Urothelium cell line (cell line): ENCODE measurements at places on chromosomes 13 and 19.

DNA sequence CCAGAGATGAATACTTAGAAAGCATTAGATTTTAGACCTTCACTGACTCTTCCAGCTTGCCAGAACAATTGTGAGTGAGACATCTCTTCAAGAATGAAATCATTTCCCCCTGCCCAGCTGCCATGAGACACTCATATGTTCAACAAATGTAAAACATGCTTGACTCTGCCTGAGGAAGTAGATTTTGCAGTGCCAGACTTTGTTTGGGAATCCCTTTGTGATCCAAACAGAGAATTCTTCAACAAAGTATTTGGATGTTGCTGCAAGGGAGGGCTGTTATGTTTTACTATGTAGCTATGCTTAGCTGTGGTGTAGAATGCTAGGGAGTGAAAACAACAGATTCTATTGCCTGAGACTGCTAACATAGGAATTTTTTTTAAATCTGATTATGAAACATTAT, 416.4 kb downstream of the DCT start:
- DNase-seq: no peak

GRCh38 chr19:351976-352625, 7.5 kb upstream of the MIER2 start:
- no peak for DNase-seq

DNA sequence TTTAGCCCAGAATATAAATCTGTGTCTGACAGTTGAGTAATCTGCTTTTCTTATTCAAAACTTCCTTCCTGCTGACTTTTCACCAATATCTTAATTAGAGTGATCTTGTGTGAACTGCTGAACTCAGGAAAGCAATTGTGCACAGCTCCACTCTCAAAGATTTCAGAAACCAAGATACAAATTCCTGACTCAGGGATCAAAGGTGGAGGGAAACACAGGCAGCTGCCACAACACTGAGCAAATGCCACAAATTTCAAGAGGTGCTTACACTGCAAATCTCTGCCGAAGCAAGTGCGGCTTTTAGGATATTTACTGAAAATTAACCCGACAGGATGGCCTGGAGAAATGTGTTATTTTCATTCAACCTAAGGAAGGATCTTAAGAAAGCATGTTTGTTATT, 111.4 kb downstream of the STOML3 start:
- DNase-seq: no peak

DNA sequence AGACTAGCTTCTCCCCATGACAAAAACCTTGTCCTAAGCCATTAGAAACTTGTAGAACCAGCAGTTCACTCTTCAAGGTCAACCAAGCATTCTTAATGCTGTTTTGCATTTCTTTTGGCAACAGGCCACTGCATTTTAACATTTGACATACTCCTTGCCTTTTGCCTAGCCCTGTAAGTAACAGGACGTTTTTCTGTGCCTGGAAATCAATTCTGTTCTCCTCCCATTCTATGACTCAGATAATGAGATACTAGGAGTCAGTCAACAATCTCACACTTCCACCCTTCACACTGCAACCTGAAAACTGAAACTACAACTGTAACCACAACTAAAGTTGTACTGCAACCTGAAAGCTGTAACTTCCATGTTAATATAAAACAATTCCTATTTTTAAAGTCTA, 268.7 kb downstream of the MZT1 start:
- DNase-seq: no peak

DNA sequence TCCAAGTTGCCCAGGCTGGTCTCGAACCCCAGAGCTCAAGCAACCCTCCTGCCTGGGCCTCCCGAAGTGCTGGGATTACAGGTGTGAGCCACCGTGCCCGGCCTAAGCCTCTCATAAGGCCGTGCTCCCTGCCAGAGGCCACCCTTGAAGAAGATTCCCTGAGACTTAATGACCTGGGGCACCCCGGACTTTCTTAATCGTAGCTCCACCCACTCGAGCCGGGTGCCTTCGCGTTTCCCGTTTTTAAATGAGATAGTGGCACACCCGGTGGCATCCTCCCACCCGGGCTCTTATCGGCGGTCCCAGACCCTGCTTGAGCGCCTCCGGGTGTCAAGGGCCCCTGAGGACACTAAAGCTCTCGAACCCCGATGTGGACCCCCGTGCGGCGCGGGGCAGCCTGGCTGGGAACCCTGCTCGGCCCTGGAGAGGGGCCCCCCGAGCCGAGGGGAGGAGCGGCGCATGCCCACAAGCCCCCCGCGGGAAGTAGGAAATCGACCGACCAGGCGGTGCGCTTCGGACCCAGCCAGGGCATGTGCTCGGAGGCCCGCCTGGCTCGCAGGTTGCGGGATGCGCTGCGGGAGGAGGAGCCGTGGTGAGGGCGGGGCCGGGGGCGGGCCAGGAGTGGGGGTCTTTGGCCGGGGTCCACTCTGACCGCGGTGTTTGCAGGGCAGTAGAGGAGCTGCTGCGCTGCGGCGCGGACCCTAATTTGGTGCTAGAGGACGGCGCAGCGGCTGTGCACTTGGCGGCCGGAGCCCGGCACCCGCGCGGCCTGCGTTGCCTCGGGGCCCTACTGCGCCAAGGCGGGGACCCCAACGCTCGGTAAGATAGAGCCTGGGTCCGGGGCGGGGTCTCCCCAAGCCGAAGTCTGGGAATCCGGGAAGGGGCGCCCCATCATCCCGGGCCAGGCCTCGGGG, at the start of gene ANKLE1:
TSS of gene ANKLE1 (plus strand) at position 511 of the 914 bp plus-strand sequence. CDS start at position 531, 20 bp downstream.
- no peak for DNase-seq

GRCh38 chr19:18160971-18161635, 8.1 kb downstream of the PIK3R2 start:
- DNase-seq: peak; percentile 80

GRCh38 chr13:75418997-75419396, 63.0 kb downstream of the TBC1D4 start:
- DNase-seq: no peak

DNA sequence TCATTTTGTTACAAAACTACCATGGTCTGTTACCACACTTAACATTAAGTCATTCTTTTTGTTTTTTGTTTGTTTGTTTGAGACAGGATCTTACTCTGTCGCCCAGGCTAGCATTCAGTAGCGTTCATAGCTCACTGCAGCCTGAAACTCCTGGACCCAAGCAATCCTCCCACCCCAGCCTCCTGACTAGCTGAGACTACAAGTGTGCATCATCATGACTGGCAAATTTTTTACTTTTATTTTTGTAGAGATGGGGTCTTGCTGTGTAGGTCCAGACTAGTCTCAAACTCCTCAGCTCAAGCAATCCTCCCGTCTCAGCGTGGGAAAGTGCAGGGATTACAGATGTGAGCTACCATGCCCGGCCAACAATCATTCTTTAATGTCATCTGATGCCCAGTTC, 3.3 kb downstream of the ALDH16A1 start:
- no peak for DNase-seq

- peak; percentile 12 for DNase-seq
Measured at GRCh38 chr13:73335210-73335609, 276.4 kb downstream of the KLF5 start.

GRCh38 chr19:46408664-46409039, 4.7 kb downstream of the CCDC8 start:
- no peak for DNase-seq

GRCh38 chr19:39759457-39760184, 19.0 kb upstream of the LEUTX start:
- no peak for DNase-seq

DNA sequence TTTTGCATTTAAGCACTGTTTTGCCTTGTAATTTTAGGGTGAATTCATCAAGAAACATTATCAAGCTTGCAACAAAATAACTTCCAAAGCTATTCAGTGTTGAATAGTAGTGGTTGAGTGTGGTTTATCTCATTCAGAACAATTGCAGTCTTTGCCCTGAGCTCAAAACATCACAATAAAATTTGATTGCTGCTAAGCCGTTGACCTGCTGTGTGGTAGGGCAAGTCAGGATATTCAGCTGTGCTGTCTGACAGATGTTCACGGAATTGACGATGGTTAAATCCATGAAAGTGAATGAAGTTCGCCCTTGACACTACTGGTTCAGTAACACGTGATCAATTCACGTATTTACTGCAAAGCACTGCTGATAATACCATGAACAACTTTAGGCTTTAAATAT, 66.9 kb downstream of the GJA3 start:
- no peak for DNase-seq

DNA sequence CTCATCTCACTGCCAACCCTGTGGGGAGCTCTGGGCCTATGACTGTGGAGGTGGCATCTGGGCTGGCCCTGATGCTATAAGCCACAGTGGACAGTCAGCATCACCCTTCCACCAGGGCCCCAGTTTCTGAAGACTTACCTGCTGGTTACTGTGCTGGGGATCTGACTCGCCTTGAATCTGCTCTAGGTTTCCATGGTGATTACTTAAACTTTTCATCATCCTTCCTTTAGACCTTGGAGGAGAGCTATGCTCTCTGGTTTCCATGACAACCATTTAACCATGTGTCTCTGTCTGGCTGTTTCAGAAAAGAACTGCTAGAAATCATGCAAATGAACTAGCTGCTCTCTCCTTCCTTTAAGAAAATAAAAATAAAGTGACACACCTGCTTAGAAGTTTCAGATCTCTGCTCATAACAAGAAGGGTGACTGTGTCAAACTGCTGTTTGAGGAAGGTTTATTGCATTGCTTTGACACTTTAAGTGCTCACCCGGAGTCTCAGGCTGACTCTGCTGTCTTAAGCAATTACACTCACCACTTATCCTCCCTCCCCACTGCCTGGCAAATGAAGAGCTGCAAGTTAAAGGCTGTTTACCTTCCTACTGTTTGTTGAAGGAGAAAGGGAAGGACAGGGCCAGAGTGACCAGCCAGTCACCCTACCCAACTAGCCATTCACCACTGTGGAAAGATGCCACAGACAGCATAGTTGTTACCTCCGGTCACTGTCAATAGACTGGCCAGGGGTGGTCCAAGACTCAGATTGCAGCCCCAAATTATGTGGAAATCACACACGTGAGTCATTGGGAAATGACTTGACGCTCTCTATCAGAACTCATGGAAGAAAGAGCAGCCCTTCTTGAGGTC, 87.6 kb downstream of the HSPH1 start:
- DNase-seq: no peak

DNA sequence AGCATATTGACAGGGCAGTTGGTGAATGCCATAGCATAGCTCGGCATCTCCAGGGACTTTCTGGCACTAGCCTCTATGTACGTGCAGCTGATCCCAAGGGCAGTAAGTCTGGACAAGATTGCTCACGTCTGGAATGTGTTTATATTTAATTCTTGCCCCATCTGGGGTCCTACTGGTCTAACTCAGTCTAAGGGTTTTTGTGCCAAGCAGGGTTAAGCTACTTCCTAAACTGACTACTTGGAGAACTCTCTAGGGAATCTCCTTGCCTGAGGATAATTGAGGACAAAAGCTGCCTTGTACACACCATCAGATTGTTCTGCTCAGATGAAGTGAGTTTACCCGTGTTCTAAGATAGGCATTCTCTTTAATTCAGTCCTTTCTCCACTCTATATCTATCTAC, 358.1 kb downstream of the MYO16 start:
- DNase-seq: no peak

- peak; percentile 38 for DNase-seq
Measured at GRCh38 chr19:43467730-43468129, 2.3 kb upstream of the LYPD3 start.

DNA sequence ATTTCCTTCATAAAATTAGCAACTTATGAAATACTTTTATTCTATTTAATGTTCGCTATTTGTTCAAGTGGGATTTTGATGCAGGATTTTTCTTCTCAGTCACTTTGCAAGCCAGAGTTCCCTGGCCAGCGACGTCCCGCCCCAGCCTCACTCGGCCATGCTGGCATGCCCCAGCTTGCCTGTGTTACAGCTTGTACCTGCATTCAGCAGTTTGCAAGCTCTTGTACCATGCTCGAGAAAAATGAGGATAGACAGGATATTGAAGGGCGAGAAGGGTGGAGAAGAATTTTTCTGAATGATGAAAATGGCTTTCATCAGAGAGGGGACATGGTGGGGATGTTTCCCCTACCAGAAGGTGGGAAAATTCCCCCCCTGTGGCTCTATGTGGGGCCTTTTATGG, 2180.2 kb upstream of the PCDH20 start:
- no peak for DNase-seq
